Heart right ventricle (tissue), 16 donors: ENCODE measurements at places on chromosomes 1 and 21. TPM values are rescaled to one million over a fixed set of nuclear protein-coding genes. Genes with fewer than 3 reads are reported as not detected.
A peak's percentile ranks its signal among the peaks of the same experiment; 100 is the strongest.

PTGS2 gene
- 2.0 TPM for total RNA-seq

GFI1 gene
- total RNA-seq, result not detected

GBP3 gene
- total RNA-seq, result 2.3 TPM

OR10Z1 gene
- not detected for total RNA-seq

RHD gene
- total RNA-seq, result not detected

TMEM201 gene
- total RNA-seq, result 15.9 TPM

SPATA46 gene
- total RNA-seq, result not detected

PLA2G2D gene
- not detected for total RNA-seq

- DNase-seq, result peak; percentile 88
Measured at GRCh38 chr1:33367485-33368405, 46.8 kb upstream of the A3GALT2 start.

- DNase-seq, result no peak
Measured at GRCh38 chr1:37502104-37502503, 12.5 kb downstream of the MEAF6 start.

GRCh38 chr1:39484564-39484963 lies 6.9 kb upstream of the BMP8A start:
- DNase-seq, result no peak

- no peak for DNase-seq
Measured at GRCh38 chr1:155833665-155834295, 23.2 kb downstream of the GON4L start.

DNA sequence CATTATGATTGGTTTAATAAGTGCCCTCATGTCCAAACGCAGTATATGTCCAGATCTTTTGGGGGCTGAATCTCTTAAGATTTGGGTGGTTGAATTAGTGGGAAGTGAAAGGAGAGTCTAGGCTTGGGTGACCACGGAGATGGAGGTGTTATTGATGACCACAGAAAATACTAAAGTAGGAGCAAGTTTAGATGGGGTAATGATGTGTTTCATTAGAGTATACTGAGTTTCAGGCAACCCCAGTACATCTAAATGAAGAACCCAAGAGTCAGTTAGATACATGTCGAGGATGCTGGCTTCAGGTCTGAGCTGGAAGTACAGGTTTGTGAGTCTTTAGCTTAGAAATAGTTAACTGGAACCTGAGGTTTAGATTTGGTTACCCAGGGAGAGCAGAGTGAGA lies 6.5 kb upstream of the ZZZ3 start:
- no peak for DNase-seq

DNA sequence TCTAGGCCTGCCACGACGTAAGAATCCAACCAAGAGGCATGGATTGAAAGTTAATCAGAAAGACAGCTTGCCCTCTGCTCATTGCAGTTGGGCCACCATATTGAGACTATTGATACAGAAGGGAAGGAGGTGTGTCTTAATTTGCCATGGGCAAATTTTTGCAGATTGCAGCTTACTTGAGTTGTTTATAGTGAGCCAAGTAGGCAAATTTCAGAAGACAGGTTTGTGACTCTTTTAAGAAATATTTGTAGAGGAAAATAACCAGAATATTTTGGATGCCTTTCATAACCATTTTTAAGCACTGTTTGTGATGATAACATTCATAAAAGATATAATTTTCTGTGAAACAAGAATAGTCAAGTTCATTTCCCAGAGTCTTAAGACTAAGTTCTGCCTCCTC lies 74.1 kb downstream of the PRDM2 start:
- DNase-seq, result no peak

- no peak for DNase-seq
Measured at GRCh38 chr1:13735168-13735930, 35.4 kb downstream of the PRDM2 start.

- peak; percentile 42 for DNase-seq
Measured at GRCh38 chr1:119885903-119886783, 10.2 kb downstream of the ADAM30 start.

DNA sequence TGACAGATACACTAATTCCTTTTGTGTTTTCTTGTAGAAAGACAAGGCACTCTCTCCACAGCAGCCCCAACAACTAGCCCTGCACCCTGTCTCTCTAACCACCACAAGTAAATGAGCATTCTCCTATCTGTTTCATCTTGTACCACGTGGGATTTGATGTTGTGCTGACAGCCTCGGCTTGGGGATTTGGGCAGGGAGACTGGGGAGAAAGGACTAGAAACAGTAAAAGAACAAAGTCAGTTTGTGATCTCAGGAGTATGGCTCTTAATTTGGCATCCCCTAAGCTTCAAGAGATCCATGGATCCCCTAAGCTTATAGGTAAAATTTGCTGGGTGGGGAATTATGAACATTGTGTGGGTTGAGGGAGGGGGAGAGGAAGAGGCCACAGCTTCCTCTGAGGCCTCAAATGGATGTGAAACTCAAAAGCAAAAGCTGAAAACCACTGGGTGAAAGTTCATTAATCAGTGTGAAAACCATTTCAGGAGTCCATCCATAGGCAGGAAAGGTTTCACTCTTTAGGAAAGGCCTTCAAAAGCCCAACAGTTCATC lies 3.1 kb downstream of the C1orf162 start:
- DNase-seq, result no peak

DNA sequence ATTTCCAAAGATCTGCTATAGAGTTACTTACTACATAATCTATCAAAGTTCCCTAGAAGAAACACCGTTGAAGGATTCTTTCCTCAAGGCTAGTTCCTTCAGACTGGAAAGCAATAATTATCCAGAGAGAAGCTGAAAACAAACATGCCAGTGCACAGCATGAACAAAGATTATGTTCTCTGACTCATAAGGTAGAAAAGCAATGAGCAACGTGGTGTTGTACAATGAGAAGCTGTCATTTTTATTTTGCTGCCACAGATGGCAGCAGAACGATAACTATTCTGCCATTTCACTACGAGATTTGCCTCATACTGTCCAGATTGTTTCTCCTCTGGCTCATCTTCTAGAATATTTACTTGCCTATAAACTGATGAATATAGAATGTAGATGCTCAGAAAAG lies 10.7 kb downstream of the EXTL2 start:
- no peak for DNase-seq

- no peak for DNase-seq
Measured at GRCh38 chr1:70084314-70084915, 121.0 kb downstream of the LRRC40 start.
